ENCODE measurements at places on chromosomes 2 and 18.

DNA sequence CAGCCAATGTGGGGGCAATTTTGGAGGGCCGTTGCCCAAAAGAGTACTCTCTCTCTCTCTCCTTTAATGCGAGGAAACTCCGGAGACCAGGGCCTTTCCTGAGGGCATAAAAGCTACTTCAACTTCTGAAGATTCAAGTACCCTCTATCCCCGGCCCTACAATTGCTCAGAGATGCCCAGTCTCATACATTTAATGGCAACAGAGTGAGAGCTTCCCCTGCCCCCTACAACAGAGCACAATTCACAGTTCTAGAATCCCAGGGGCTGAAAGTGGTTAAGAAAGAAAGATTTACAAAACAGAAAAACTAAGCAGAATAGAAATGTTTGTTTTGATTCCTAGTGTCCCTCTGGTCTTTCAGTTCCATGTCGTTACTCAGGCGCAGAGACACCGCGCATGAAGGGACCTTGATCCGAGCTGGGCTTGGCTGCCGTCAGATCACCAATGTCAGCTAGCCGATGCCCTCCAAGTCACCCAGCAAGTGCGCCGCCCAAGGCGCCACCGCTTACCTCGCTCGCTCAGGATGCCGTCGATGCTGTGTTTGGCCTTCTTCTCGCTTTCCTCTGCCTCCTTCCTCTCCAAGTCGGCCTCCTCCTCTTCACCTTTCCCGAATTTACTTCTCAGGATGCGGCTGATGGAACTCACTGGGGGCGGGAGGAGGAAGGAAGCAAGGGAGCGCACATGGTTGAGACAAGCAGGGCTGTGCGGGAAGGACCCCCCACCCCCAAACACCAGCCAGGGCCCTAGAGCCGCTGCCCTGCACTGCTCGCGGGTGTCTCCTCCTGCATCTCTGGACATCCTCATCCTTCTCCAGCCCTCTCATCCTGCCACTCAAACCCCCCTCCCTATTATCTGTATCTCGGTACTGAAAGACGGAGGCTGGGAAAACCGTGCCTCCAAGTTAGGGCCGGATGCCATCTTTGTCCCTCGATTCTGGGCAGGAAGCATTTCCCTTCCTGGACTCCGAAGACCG is 4.9 kb downstream of the PAX3 start:
- no peak for DNase-seq

- peak; percentile 67 for DNase-seq
Measured at GRCh38 chr18:37246779-37247340, 318.7 kb downstream of the CELF4 start.

- no peak for DNase-seq
Measured at GRCh38 chr18:26868968-26869586, 3.6 kb upstream of the AQP4 start.

DNA sequence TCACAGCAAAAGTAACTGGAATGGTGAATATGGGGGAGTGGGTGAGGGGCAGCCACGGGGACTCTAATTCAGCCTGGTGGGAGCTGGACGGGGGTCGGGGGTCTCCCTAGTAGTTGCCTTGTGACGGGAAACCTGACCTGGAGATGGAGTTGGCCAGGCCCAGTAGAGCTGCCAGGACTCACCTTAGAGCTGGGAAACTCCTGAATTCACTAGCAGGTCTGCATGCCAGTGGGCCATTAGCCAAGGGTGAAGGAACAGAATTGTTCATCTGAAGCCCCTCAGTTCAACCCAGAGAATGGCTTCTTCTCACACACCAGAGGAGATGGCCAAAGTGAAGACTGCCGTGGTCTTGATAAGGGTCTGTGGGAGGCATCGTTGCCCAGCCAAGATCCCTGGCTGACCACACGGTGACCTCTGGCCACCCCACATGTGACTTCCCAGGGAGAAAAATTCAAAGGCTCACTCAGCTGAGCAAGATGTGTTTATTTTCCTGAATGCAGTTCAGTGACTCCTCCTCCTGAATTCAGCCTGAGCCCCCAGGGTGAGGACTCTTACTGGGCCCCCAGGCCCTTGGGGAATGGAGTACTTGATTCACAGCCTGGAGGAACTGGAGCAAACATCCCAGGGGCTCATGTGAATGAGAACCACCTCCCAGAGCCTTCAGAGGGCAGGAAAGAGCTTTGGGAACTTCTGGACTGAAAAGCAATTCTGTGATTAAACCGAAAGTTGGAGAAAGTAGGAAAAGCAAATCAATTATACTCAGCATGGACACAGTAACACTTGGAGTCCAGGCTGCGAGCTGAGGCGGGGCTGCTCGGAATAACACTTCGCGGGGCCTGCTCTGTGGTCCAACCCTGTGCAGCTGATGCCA is 25.2 kb downstream of the MOCOS start:
- no peak for DNase-seq

All from MM.1S (cell line).